ENCODE measurements at places on chromosomes 6 and 20.

DNA sequence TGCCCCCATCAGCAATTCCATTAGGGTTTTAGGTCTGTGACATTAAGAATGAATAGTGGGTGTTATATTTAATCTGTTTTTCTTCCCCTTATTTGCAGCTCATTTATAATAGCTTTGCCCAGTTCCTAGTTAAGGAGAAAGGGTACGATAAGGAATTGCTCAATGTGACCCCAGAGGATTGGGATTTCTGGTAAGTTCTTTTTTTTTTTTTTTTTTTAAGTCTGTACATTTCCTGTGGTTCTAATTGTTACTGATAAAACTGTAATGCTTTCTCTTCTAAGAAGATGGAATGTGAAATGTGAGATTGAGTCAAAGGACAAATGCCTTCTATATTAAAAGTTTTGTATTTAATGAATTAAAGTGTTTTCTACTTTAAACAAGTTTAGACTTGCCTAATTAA, 5.5 kb downstream of the NT5DC1 start:
- no peak for DNase-seq

DNA sequence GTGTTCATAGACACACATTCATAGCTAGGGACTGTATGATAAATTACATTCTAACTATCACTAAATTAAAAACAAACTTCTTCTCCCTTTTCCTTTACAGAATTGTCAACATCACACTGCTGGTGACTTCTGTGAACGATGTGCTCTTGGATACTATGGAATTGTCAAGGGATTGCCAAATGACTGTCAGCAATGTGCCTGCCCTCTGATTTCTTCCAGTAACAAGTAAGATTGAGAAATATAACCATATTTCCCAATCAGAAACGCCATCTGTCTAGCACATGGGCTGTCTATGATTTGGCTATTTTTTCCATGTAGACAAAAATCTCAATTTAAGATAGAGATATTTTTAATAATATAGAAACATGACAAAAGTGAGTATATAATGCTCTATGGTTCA, 367.7 kb downstream of the ARHGAP18 start:
- no peak for DNase-seq

DNA sequence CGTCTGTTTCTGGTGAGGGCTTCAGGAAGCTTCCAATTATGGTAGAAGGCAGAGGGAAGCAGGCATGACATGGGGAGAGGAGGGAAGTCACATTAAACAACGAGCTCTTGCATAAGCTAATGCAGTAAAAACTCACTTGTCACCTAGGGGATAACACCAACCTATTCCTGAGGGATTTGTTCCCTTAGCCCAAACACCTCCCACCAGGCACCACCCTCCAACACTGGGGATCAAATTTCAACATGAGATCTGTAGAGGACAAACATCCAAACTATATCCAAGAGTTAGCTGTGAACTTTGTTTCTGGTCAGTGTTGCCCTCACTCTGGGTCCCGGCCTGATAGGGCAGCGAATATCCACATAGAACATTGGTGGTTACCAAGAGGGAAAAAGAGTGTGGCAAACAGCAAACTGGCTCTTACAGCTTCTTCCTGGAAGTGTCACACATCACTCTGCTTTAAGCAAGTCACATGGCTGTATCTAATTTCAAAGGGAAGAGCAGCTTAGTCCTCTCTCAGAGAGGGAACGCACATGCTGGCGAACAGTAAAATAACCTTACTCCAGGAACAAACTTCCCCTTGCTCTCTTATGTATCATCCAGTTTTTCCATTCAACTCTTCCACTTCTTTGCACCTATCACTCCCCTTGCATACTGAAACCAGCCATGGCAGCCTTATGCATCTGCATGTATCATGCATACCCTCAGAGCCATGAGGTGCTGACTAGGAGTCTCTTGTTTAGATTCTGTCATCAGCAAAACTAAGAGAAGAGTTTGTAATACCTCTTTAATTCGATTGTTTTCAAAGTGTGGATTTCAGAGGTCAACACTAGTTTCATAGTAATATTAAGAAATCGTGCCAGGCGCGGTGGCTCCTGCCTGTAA, 4.8 kb upstream of the MOCS1 start:
- no peak for DNase-seq

DNA sequence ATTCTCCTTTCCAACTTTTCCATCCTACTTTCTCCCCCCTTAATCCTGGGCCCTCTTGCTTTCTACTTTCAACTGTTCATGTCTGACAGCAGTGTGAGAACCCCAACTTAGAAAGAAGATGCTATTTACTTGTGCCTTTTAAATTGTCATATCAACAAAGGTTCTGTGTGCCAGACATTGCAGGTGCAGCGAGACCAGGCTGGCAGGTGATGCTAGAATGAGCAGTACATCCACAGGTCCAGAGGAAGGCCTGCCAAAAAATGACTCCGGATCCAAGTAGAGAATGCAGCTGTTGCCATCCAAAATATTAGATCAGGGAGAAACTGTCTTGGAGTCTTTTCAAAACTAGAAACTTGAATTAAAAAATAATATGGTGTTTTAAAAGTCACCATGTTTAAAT, 510.5 kb downstream of the LMBRD1 start:
- DNase-seq = no peak

DNA sequence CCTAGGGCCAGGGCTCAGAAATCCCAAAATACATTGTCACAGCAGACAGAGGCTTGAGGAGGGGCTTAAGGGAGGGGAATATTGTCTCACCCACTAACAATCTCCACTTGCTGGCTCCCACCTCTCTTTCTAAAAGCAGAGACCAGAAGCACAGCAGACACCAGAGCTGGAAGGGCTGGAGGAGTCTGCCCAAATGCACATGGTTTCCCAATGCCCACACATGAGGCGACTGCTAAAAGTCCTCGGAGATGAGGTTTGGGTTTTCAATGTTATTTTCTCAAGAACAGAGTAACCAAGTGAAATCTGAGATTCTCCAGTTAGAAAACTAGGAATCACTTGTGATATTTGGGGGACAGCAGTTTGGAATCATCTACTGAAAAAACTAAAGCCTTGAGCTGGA, 325.6 kb upstream of the JARID2 start:
- no peak for DNase-seq

DNA sequence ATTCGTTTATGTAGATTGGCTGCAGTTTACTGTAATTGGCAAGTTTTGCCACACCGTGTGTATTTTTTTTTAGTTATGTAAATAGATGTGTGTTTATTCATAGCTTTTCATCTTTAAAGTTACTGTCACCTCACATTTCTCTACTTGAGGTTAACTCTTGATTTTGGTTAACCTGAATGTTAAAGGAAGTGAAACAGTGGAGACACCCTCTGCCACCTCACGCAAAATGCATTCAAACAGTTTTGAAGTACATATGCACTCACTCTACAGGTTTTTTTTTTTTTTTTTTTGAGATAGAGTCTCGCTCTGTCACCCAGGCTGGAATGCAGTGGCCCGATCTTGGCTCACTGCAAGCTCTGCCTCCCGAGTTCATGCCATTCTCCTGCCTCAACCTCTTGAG, 17.7 kb downstream of the OR2A4 start:
- DNase-seq = no peak

- DNase-seq = no peak
These were observed 274.9 kb downstream of the CDH26 start for GRCh38 chr20:60233018-60233630.

DNA sequence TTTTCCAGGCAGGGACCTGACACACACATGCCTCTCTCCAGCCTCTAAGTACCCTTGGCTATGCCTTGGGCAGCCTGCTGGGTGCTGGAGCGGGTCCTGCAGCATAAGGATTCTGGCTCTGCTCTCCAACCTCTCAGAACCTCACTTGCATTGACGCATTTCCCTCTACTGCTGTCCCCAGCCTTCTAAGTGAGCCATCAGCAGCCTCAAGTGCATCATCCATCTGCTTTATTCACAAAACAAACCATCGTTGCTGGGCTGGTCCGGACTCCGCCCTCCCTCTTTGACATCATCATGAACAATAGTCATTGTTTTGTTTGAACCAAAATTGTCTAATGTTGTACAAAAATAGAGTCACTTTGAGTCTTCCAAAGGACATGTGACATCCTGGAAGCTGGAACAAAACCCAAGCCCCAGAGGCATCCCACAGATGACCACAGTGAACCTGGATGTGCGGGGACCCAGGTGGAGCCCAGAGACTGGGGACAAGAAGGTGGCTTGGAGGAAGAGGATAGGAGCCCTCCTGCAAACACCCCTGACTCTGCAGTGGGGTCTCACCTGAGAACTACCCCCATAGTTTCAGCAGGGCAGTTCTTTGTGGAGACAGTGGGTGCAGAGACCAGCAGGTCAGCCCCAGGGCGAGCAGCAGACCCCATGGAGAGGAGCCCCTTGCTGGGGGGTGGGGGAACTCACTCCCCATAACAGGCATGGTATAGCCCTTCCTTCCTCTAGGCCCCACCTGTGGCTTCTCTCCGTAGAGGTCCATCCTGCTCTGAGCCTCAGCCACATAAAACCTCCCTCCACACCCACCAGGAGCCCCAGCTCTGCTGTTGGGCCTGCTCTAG, 230.1 kb downstream of the SYNDIG1 start:
- DNase-seq = peak; percentile 77

DNA sequence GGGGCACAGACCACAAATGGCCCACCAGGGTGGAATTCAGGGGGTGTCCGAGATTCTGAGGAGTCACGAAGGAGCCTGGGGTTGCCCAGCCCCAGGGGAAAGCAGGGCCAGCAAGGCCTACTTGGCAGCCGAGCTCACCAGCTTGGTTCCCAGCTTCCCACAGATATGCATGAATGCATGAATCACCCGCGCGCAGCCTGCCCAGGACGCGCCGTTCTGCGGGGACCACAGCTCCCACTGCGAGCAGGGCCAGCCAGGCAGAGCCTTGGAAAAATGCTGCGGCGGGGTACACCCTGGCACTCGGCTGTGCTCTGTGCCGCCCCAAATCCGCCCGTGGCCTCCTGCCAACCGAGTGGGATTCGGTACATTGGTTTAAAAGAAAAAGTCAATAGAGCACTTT, 211.0 kb downstream of the NFATC2 start:
- no peak for DNase-seq

DNA sequence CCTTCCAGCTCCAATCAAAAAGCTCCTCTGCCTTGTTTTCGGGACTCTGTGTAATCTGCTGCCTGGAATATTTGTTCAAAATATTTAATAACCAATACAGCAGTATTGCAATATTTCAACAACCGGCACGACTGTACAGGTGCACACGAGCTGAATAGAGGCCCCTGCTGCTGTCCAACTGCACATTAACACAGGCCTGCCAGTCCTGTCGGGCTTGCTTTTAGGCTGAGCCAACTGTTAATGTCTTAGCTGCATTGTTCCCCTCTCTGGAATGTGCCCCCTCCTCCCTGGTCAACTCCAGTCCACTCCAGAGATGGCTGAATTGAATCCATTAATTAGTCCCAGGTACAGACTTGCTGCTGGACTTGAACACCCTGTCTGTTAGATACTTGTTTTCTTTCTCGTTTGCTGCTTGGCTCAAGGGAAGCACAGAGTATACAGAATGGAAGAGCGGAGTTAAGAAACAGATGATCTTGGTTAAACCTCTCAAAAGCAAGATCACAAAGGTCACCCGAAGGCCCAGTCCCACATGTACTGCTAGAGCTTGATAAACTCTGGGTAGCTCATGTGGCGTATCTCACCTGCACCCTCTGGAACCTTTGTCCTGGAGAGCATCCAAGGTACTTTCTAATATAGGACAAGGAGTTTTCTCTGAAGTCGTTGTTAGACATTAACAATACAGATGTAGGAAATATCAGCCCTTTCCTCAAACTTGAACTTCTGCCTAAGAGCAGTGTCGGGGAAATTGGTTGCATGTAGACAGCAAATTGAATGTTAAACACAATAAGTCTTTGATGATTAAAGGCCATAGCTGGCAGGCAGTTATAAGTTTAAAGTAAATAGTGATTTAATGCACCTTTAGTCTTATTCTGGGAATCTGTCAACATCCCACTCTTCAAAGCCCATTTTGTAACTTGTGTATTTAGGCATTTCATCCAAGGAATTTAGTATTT, 31.9 kb downstream of the SHLD1 start:
- no peak for DNase-seq

- DNase-seq = peak; percentile 8
These were observed 6.5 kb downstream of the CEP162 start for GRCh38 chr6:84220809-84221409.

GRCh38 chr20:63298731-63299312, 5.8 kb downstream of the COL20A1 start:
- no peak for DNase-seq

DNA sequence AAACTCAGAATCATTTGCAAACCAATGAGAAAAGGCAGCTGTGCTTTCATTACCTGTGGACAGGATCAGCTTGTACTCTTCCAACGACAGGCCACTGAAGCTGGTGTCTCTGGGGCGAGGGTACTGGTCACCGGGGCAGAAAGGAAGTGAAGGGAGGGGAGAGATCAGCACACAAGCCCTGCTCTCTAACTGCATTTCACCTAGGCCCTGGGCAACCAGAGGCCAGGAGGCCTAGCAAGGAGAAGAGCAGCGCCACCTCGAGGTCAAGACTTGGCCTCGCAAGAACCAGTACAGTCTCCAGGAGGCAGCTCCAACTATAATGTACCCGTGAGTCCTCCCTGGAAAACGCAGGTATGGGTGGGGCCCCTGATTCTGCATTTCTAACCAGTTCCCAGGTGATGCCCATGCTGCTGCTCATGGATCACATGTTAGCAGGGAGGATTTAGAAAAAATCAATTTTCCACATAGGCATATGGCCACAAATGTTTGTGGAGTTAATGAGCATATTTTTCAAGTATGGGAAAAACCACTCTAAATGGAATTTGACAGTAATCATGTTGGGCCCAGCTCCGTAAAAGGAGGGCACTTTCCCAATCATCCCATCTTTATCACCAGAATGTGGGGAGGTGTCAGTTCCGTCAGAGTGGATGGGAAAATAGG, 11.0 kb downstream of the UQCC2 start:
- DNase-seq = no peak

DNA sequence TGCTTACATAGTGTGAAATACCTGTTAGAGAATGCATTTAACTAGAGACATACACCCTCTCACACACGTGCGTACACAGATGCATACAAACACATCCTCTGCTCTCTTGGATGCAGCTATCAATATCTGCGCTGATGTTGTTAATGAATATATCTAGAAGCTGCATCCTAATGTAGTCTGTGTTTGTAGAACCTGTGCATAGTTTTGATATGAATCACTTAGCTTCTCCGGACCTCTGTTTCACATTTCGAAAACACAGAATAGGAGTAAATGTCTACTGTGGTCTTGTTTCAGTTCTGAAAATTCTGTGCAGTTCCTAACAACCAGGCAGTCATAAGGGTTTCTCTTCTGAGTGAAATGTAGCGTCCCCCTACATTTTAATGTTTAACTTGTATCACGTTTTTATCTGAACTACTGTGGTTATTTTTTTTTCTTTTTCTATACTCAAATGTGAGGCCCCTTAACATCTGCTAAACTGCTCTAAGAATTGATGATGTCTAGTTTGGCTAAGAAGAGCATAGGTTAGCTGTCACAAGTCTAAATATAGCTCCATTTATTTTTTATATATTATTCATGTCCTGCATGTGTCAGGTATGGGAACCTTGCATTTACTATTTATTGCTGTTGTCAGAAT, 254.5 kb downstream of the TMEM242 start:
- DNase-seq = no peak

GRCh38 chr20:42099101-42099500, 480.9 kb upstream of the CHD6 start:
- DNase-seq = no peak
